Putamen (tissue), 1 donor: ENCODE measurements at places on chromosomes 6 and 20.

GRCh38 chr6:157088841-157089240 is 234.5 kb downstream of the TMEM242 start:
- no peak for DNase-seq

- no peak for DNase-seq
Measured at GRCh38 chr6:68730291-68731054, 95.4 kb downstream of the ADGRB3 start.

- DNase-seq: no peak
Measured at GRCh38 chr6:1498491-1499113, 109.2 kb downstream of the FOXF2 start.

- DNase-seq: peak; percentile 23
Measured at GRCh38 chr6:11094411-11094851, 797 bp downstream of the SMIM13 start.

GRCh38 chr20:10654630-10655029 is 19.2 kb downstream of the JAG1 start:
- no peak for DNase-seq

DNA sequence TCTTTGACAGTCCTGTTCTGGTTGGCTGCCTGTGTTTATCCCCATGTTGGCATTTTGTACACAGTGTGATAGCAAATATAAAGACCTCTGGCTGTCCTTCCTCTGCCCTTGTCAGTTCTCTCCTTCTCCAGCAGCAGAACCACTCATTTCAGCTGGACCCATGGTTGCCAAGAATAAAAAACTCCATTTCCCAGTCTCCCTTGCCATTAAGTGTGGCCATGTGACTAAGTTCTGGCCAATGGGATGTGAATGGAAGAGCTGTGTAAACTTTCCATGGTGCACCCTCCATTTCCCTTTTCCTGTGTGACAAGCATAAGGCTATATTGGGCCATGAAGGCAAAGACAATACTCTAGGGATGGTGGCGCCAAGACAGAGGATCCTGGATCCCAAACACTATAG is 78.4 kb upstream of the TBC1D7 start:
- DNase-seq: peak; percentile 76
